CD8-positive, alpha-beta T cell (primary cell): ENCODE measurements at places on chromosomes 11 and 22.

GRCh38 chr11:68370211-68371111 is 58.1 kb downstream of the LRP5 start:
- no peak for DNase-seq

GRCh38 chr11:126485021-126485792 is 129.7 kb downstream of the ST3GAL4 start:
- DNase-seq = no peak

- DNase-seq = no peak
These were observed 2.8 kb upstream of the AMPD3 start for GRCh38 chr11:10452211-10452767.

DNA sequence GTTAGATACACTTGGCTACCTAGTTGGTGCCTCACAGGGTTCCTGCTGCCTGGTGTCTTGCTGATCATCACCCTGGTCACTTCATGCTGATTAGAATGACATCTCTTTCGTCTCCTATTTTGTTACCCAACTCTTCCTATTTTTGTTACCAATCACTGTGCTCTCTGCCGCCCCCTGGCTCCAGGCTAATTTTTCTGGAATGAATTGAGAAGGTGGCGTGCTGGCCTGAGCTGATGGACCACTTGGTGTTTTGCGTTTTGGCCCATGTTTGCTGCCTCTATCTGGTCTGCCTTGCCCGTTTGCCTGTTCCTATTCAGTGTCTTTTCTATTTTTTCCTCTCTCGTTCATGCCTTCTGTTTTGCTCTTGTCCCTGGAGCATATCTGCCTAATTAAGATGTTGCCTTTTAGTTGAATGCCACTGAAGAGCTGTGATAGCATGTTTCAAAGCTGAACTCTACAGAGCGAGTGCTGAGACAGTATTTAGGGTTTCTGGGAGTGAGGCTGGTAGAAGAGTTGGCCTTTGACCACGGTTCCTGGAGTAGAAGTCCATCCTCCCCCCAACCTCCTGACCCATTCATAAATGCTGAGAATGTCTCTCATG is 5.9 kb upstream of the ATF4 start:
- peak; percentile 36 for DNase-seq

DNA sequence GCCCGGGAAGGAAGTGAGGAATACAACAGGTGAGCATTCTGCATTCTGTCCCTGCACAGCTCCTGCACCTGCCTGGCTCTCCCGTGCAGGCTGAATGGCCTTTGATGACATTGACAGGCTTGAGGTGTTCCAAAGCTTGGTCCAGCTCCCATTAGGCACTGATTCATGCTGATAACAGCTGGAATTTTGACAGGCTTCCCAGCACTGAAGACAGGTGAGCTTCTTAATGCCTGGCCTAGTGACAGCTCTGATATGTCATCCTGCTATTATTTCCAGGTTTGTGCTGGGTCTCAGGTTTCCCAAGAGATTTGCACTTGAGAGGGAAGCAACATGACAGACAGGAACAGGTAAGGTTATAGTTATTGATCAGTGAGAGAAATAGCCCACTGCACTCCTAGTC is 58.0 kb upstream of the MTNR1B start:
- DNase-seq = no peak

GRCh38 chr11:12212174-12212820 is 101.9 kb downstream of the MICAL2 start:
- no peak for DNase-seq
